AG09309 (cell line): ENCODE measurements at places on chromosomes 5 and 9.
A peak's percentile ranks its signal among the peaks of the same experiment; 100 is the strongest.

DNA sequence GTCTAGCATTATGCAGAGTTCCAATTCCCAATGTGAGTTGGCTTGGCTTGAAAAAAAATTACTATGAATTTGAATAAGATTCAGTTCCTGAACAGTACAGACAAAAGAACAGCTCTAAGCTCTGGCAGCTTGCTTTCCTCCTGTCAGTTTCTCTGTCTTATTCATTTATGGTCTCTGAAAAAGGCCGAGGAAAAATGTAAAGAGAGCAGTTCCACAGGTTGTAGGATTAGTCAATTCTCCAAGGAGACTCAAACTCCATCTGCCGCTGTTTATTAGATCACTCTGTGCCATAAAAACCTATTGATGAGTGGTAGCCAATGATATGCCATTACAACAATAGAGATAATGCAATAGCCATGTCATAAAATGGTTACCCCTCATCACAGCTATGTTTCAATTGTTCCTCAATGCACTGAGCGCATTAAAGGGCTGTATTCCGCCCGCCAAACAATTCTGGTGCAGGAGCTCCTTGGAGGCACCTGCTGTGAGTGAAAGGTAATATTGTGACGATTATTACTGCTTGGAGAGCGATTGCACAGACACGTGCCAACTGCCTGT, 188.2 kb downstream of the ARRDC3 start:
- DNase-seq, result no peak

DNA sequence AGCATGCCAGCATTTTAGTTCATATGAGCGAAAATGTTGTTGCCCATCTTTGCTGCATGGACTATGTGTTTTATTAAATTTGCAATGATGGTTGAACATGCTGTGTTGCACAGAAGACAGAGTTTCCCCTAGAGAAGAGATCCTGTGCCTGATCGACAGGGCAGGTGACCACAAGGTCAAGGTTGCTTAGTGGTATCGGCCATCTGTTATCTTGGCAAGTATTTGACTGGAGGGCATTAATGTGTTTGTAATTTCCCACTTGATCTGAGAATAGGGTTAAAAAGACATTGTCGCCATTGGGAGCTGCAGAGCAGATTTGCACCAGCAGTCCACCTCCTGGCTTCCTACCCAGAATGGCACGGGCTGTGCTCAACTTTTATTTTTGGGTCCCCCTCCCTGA, 1523.6 kb upstream of the WWC1 start:
- DNase-seq, result no peak

DNA sequence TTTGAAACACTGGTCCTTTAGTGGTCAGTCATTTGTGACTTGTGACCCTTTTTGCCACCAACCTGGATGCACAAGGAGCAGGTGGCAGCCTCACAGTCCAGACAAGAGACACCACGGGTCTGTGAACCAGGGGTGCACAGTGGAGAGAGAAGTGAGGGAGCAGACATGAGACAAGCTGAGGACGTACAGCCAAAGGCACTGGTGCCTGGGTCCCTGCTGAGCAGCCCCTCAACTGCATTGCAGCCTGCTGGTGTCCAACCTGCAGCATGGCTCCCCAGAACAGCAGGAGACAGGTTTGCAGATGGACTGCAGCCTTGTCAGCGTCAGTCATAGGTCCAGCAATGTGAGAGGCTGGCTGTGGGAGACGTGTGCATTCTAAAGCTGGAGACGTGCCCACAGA, 124.2 kb upstream of the FSTL4 start:
- no peak for DNase-seq

GRCh38 chr9:16085167-16085726, 532.4 kb downstream of the CCDC171 start:
- DNase-seq, result no peak

DNA sequence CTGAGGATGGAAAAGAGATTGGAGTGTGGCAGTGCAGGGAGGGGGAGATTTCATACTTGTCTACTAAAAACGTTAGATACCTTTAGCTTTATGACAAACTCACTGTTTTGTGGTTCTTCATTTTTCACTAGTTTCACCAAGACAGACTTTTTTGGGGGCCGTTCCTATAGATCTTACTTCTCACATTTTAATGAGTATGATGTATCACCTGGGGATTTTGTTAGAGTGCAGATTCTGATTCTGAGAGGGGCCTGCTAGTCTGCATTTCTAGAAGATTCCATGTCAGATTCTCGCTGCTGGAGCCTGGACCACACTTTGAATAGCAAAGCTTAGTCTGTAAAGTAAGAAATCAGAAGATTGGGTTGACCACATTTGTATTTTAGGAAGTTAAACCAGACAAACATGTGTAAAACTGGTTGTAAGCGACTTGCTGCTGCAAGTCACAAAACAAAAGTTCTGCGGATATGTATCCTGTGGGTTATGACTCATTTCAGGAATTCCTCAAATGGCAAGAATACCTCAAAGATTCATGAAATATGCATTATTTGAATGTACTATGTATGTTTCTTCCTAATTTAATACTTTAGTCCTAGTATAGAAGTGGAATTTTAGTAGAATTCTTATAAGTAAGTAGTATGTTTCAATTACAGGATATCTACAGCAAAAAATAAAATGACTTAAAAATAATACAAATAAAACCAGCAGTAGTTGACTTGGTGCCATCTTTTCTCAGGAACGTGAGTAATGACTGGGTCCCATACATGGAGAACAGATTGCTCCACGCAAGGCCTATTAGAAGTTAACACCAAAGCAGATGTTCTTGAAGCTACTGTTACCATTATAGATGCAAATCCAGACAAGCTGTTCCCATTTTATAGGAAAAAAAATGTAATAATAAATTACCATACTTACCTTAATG, 27.8 kb downstream of the NFIL3 start:
- peak; percentile 66 for DNase-seq

DNA sequence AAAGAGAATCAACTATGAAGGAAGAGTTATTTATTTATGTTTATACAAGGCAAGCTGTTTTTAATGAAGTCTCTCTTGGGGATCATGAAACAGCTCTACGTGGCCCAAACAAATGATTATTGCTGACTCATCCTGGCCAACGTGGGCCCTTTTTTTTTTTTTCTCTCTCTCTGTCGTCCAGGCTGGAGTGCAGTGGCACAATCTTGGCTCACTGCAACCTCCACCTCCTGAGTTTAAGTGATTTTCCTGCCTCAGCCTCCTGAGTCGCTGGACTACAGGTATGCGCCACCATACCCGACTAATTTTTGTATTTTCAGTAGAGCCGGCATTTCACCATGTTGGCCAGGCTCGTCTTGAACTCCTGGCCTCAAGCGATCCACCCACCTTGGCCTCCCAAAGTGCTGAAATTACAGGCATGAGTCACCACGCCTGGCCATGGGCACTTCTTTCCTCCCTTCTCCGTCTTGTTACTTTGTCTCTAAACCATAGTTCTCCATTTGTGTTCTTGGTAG, 98.3 kb downstream of the BASP1 start:
- peak; percentile 41 for DNase-seq

DNA sequence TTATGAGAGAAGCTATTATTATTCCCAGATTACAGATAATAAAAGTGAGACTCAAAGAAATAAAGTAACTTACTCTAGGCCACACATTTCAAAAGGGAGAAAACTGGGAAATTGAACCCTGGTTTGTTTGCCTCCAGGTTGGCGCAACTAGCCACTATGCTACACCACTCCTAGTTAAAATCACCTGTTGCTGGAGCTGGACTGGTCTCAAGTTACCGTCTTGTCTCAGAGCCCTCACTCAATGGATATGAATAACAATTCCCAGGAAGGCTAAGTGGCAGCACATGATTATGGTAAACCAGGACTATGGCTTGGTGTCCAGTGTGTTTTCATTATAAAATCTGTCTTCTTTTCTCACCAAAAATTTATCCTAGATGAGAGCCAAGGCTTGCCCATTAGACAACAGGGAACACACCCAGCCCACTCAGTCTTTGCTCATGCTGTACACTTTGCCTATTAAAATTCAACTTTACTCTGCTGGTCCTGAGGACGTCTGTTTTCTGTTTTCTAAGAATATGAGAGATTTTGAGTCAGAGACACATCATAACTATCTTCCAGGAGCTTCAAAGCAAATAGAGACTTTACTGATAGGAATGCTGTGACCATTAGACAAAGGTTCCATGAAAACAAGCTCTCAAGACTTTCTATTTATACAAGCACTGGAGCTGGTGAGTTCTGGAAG, 58.1 kb downstream of the ADRB2 start:
- DNase-seq, result no peak

- DNase-seq, result no peak
Observed at GRCh38 chr5:145825751-145826180, 9.4 kb downstream of the PRELID2 start.

- no peak for DNase-seq
Observed at GRCh38 chr9:136700959-136701667, 11.3 kb upstream of the DIPK1B start.

- no peak for DNase-seq
Observed at GRCh38 chr9:92360083-92360482, 34.3 kb downstream of the CENPP start.

- DNase-seq, result no peak
Observed at GRCh38 chr9:23538067-23538402, 288.0 kb downstream of the ELAVL2 start.

GRCh38 chr9:1434052-1434767, 384.1 kb downstream of the DMRT2 start:
- DNase-seq, result no peak

GRCh38 chr9:5455181-5455580, 4.8 kb downstream of the CD274 start:
- no peak for DNase-seq

- DNase-seq, result no peak
Observed at GRCh38 chr9:99808454-99808853, 13.2 kb upstream of the NR4A3 start.

GRCh38 chr5:14577971-14578370, 3.6 kb upstream of the OTULINL start:
- DNase-seq, result no peak

DNA sequence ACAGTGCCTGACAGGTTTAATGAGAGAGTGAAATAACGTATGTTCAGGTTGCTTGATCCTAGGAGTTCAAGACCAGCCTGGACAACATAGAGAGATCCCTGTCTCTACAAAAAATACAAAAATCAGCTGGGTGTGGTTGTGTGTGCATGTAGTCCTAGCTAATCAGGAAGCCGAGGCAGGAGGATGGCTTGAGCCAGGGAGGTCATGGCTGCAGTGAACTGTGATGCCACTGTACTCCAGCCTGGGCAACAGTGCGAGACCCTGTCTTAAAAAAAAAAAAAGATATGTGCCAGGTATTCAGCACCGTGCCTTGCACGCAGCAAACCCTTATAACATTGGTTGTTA, 38.8 kb upstream of the SPRY4 start:
- DNase-seq, result no peak

GRCh38 chr5:63025679-63026078, 447.1 kb downstream of the LRRC70 start:
- no peak for DNase-seq

DNA sequence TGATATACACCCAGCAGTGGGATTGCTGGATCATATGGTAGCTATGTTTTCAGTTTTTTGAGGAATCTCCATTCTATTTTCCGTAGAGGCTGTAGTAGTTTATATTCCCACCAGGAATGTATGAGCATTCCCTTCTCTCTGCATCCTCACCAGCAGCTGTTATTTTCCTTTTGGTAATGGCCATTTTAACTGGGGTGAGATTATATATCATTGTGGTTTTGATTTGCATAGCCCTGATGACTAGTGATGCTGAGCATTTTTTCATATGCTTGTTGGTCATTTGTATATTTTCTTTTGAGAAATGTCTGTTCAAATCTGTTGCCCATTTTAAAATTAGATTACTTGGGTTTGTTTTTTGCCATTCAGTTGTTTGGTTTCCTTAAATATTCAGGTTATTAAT, 11.2 kb upstream of the PPIC start:
- no peak for DNase-seq

- no peak for DNase-seq
Observed at GRCh38 chr5:97529354-97529985, 346.4 kb upstream of the RIOK2 start.

DNA sequence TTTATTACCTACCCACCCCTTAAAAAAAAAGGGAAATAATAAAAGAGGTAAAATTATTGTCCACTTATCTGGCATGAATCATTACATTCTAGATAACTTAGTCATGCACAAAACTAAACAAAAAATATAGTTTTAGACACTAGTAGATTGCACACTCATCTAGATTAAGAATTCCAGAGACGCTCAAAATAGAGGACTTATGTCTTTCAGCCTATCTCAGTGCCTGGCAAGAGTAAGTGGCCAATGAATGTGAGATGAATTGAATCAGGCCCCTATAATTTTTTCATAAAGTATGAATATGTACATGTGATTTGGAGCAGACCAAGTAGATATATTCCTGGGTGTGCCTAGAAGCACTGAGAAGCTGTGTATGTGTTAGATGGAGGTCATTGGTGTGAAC, 2.0 kb upstream of the RXFP3 start:
- no peak for DNase-seq

DNA sequence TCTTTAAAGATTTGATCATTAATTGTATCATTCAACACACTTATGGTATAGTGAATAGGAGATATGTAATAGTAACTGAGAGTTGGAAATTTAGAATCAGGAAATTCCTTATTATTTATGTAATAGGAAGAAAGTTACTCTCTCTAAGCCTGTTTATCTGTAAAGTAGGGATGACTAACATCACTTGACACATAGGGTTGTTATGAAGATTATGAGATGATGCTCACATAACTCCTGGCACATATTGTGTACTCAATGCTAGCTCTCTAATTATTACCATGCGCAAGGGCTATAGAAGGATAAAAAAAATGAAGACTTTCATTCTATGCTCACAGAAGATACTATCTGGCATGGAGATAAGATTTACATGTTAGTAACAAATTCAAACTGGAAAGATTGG, 149.9 kb downstream of the ISOC1 start:
- DNase-seq, result no peak

DNA sequence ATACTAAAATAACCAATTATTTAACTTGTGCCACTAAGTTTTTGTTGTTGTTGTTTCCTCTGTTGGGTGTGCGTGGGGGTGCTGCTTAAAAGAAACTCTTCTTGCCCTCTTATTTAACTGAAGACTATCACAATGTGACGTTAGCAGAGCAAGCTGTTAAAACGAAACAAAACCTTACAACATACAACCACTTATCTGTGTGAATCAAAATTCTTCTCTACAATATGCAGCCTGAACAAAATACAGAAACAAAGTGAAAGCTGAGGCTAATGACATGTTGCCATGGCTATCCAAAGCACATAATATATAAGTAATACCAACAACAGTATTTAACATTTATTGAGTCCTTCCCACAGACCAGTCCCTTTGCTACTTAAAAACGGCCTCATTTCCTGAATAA, 291.0 kb downstream of the FBXL17 start:
- no peak for DNase-seq

- DNase-seq, result no peak
Observed at GRCh38 chr5:55445791-55446190, 89.0 kb downstream of the PLPP1 start.

DNA sequence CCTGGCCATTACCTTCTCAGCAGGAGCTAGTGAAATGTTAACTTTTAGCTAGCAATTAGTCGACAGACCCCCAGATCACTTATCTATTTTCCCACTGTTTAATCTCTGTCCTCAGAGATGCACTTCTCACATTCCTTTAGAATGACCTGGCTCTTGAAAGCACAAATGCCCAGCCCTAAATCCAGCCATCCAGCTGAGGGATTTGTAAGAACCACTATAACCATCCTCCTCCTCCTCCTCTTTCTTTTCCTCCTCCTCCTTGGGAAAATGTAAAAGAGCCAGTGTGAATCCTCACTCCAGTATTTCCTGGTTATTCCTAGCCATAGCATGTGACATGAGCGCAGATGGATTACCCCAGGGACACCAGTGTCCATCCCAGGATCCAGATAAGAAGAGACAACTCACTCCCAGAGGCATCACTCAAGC, 124.3 kb downstream of the ENC1 start:
- no peak for DNase-seq

- peak; percentile 96 for DNase-seq
Observed at GRCh38 chr5:78594610-78595457, 53.7 kb downstream of the LHFPL2 start.

- no peak for DNase-seq
Observed at GRCh38 chr9:115540091-115540490, 422.1 kb upstream of the TNC start.
